Spleen (tissue), 13 donors: ENCODE measurements at places on chromosomes 1 and 21.

DNA sequence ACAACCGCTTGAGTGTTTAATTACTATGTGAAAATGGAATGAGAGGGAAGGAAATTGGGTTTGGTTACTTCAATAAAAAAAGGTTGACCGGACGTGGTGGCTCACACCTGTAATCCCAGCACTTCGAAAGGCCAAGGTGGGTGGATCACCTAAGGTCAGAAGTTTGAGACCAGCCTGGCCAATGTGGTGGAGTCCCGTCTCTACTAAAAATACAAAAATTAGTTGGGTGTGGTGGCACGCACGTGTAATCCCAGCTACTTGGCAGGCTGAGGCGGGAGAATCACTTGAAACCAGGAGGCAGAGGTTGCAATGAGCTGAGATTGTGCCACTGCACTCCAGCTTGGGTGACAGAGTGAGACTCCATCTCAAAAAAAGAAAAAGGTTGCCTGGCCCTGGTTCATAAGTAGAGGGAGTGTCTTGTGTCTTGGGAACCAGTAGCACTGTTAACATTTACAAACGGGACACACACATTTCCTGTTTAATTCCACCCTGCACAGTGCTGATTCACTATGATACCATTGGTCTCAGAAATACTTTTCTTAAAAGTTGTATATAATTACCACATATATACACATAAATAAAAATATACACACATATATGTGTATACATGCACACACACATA is 27.6 kb upstream of the CLDN14 start:
- H3K4me1 ChIP-seq, result peaks cover 5% of the 10 kb centered on the region
- no peak overlapping the region for H3K27ac ChIP-seq
- no peaks in the 10 kb centered on the region for H3K27me3 ChIP-seq

- no peaks in the 10 kb centered on the region for H3K27me3 ChIP-seq
- no peaks in the 10 kb centered on the region for H3K36me3 ChIP-seq
- H3K4me1 ChIP-seq, result peaks cover 7% of the 10 kb centered on the region
Observed at GRCh38 chr1:234866007-234866866, 256.3 kb upstream of the IRF2BP2 start.

- no peak overlapping the region for H3K4me3 ChIP-seq
- peak; percentile 75 for DNase-seq
- H3K4me1 ChIP-seq, result peaks cover 52% of the 10 kb centered on the region
- peaks cover 45% of the 10 kb centered on the region for H3K36me3 ChIP-seq
Observed at GRCh38 chr1:36351227-36351977, 28.0 kb upstream of the EVA1B start.

DNA sequence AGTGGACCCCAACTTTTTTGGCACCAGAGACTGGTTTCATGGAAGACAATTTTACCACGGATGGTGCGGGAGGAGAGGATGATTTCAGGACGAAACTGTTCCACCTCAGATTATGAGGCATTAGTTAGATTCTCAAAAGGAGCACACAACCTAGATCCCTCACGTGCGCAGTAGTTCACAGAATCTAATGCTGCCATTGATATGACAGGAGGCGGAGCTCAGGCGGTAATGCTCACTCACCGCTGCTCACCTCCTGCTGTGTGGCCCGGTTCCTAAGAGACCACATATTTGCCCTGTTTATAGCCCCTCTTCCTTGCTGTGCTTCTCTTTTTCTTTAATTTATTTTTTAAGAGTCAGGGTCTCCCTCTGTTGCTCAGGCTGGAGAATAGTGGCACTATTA is 4.6 kb downstream of the NTRK1 start:
- peaks cover 9% of the 10 kb centered on the region for H3K4me1 ChIP-seq
- H3K27me3 ChIP-seq, result peaks cover 23% of the 10 kb centered on the region
- H3K27ac ChIP-seq, result no peak overlapping the region
- H3K36me3 ChIP-seq, result no peaks in the 10 kb centered on the region
- DNase-seq, result no peak

GRCh38 chr1:223832637-223832943 is 13.2 kb downstream of the TP53BP2 start:
- H3K36me3 ChIP-seq, result no peaks in the 10 kb centered on the region
- peaks cover 64% of the 10 kb centered on the region for H3K4me1 ChIP-seq
- H3K27me3 ChIP-seq, result no peaks in the 10 kb centered on the region

- no peak overlapping the region for H3K4me3 ChIP-seq
- H3K4me1 ChIP-seq, result no peaks in the 10 kb centered on the region
- no peaks in the 10 kb centered on the region for H3K36me3 ChIP-seq
Observed at GRCh38 chr1:179831225-179831624, 46.4 kb downstream of the TOR1AIP2 start.

DNA sequence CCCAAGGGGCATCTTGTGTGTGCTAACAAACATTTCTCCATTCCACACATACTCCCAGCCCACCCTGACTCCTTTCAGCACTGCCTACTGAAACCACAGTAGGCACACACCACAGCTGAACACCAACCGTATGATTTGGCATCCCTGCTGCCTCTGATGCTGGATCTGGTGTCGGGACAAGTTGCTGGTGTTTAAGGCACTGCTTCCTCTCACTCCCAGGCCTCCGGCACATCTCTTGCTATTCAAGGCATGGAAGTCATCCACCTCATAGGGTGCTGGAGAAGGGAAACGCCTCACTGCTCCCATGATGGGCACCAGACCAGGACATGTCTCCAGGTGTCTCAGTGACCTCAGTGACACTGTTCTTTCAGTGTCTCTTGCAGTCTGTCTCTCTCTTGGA is 2.4 kb upstream of the ITLN2 start:
- no peaks in the 10 kb centered on the region for H3K27me3 ChIP-seq
- H3K36me3 ChIP-seq, result no peaks in the 10 kb centered on the region
- no peak overlapping the region for H3K27ac ChIP-seq
- DNase-seq, result no peak
- no peaks in the 10 kb centered on the region for H3K4me1 ChIP-seq

GRCh38 chr1:109356915-109357314 is 40.8 kb downstream of the SORT1 start:
- H3K36me3 ChIP-seq, result no peaks in the 10 kb centered on the region
- peaks cover 11% of the 10 kb centered on the region for H3K4me1 ChIP-seq
- H3K27ac ChIP-seq, result no peak overlapping the region
- H3K4me3 ChIP-seq, result no peak overlapping the region
- DNase-seq, result no peak
- H3K27me3 ChIP-seq, result no peaks in the 10 kb centered on the region

DNA sequence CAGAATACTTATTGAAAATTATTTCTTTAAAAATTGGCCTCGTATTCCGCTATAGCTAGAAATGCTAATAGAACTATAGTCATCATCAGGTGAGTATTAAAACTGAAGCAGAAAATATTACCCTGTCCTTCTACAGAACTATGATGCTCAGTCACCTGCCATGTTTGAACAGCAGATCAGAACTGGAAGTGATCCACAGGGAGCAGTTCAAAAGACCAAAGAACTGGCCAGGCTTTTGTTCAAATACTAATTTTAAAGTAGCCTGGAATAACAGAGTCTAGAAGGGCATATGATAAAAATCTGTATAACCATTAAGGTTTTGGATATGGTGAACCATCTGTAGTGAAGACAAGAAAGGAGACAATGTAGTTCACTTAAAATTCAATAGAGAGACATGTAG is 94.4 kb downstream of the GPR161 start:
- H3K4me1 ChIP-seq, result no peaks in the 10 kb centered on the region
- H3K27ac ChIP-seq, result no peak overlapping the region
- DNase-seq, result no peak
- H3K36me3 ChIP-seq, result no peaks in the 10 kb centered on the region
- no peaks in the 10 kb centered on the region for H3K27me3 ChIP-seq
- no peak overlapping the region for H3K4me3 ChIP-seq

GRCh38 chr1:6029351-6029750 is 16.3 kb upstream of the KCNAB2 start:
- no peak overlapping the region for H3K27ac ChIP-seq
- no peak for DNase-seq
- no peaks in the 10 kb centered on the region for H3K27me3 ChIP-seq
- no peak overlapping the region for H3K4me3 ChIP-seq

- H3K27me3 ChIP-seq, result no peaks in the 10 kb centered on the region
- H3K4me3 ChIP-seq, result no peak overlapping the region
Observed at GRCh38 chr1:201719812-201720521, 109.0 kb upstream of the IPO9 start.

DNA sequence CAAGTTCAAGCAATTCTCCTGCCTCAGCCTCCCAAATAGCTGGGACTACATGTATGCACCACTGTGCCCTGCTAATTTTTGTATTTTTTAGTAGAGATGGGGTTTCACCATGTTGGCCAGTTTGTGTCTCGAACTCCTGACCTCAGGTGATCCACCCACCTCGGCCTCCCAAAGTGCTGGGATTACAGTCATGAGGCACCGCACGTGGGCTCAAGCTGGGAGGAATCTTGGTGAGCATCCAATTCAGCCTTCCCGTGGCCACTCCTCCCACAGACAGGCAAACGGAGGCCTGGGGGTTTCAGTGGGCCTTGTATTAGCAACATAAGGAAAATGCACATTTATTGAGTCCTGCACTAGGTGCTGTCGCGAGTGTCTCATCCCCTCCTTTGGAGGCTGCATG is 24.5 kb upstream of the VWA5B1 start:
- no peak overlapping the region for H3K27ac ChIP-seq
- DNase-seq, result no peak
- H3K27me3 ChIP-seq, result peaks cover 22% of the 10 kb centered on the region
- H3K4me1 ChIP-seq, result no peaks in the 10 kb centered on the region
- no peaks in the 10 kb centered on the region for H3K36me3 ChIP-seq

GRCh38 chr21:46155514-46156377 is at the start of gene FTCD:
Gene FTCD (minus strand): TSS chr21:46155579. CDS start chr21:46155523, 56 bp downstream.
- no peak within 1 kb of the TSS for H3K27ac ChIP-seq
- no peak within 1 kb of the TSS for H3K4me3 ChIP-seq
- H3K4me1 ChIP-seq, result no peaks in the 10 kb centered on the region
- no peaks in the 10 kb centered on the region for H3K27me3 ChIP-seq
- no peaks in the 10 kb centered on the region for H3K36me3 ChIP-seq

GRCh38 chr1:56334047-56334446 is 245.3 kb downstream of the PLPP3 start:
- H3K27me3 ChIP-seq, result no peaks in the 10 kb centered on the region
- H3K27ac ChIP-seq, result no peak overlapping the region
- H3K36me3 ChIP-seq, result no peaks in the 10 kb centered on the region
- no peaks in the 10 kb centered on the region for H3K4me1 ChIP-seq
- no peak for DNase-seq

GRCh38 chr1:50968158-50968820 is 1.8 kb upstream of the CDKN2C start:
- H3K4me3 ChIP-seq, result peak overlapping the region; percentile 86
- H3K27ac ChIP-seq, result peak overlapping the region; percentile 98
- peak; percentile 96 for DNase-seq
- H3K36me3 ChIP-seq, result no peaks in the 10 kb centered on the region
- H3K4me1 ChIP-seq, result peaks cover 3% of the 10 kb centered on the region
- H3K27me3 ChIP-seq, result no peaks in the 10 kb centered on the region

DNA sequence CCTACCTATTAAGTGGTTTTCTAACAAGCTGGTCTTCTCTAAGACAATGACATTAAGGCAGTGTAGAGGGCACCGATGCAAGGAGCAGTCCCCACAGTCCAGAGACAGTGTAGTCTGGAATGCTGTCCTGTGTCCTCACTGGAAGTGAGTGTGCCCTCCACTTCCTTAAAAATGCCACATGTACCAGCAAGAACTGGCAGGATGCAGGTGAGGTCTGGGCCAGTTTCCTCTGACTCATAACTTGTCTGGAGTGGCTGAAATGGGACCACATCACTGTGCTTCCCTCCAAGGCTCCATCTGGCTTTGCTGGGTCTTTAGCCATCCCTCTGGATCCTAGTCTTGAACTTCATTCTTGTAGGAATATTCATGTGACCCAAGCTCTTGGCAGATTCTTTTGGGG is 170.5 kb upstream of the KIAA0040 start:
- H3K36me3 ChIP-seq, result no peaks in the 10 kb centered on the region
- no peak for DNase-seq
- no peaks in the 10 kb centered on the region for H3K27me3 ChIP-seq
- H3K4me1 ChIP-seq, result no peaks in the 10 kb centered on the region

- H3K27me3 ChIP-seq, result no peaks in the 10 kb centered on the region
- DNase-seq, result no peak
- no peaks in the 10 kb centered on the region for H3K4me1 ChIP-seq
- no peak overlapping the region for H3K27ac ChIP-seq
- H3K4me3 ChIP-seq, result no peak overlapping the region
Observed at GRCh38 chr1:246136477-246136876, 370.6 kb downstream of the SMYD3 start.

- H3K36me3 ChIP-seq, result no peaks in the 10 kb centered on the region
- no peak overlapping the region for H3K27ac ChIP-seq
- DNase-seq, result no peak
- no peaks in the 10 kb centered on the region for H3K4me1 ChIP-seq
Observed at GRCh38 chr1:22738522-22738921, 27.9 kb downstream of the EPHB2 start.

DNA sequence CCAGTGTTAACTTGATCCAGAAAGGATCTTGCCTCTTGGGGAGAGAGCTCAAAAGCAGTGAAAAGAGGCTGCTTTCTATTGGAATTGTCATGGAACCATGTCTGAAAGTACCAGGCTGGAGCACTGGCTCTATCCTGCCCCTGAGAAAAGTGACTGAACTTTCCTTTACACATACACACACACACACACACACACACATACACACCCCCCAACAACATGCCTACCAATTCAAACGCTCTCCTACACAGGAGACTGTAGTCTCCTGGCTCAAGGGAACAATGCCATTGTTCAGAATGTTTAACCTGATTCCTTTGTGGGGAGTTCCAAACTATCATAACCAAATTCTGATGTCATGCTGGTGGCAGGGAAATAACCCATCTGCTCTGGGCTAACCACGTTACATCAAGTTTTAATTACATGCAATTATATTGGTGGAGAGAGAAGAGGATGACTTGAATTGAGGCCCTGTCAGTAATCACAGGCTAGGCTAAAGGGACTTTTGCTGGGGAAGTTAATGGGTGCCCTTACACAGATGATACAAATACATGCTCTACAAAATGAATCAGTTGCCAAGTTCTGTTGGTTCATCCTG is 52.3 kb upstream of the DUSP10 start:
- H3K36me3 ChIP-seq, result no peaks in the 10 kb centered on the region
- DNase-seq, result no peak
- no peaks in the 10 kb centered on the region for H3K27me3 ChIP-seq
- H3K27ac ChIP-seq, result no peak overlapping the region

- H3K27ac ChIP-seq, result peak overlapping the region; percentile 55
- H3K4me1 ChIP-seq, result peaks cover 79% of the 10 kb centered on the region
- no peaks in the 10 kb centered on the region for H3K36me3 ChIP-seq
- H3K4me3 ChIP-seq, result no peak overlapping the region
- no peak for DNase-seq
Observed at GRCh38 chr1:113874012-113874879, 2.7 kb upstream of the PTPN22 start.

- H3K27me3 ChIP-seq, result no peaks in the 10 kb centered on the region
- DNase-seq, result no peak
- H3K36me3 ChIP-seq, result no peaks in the 10 kb centered on the region
- no peak overlapping the region for H3K27ac ChIP-seq
Observed at GRCh38 chr1:54826226-54826816, 25.2 kb upstream of the TTC22 start.

- no peak overlapping the region for H3K4me3 ChIP-seq
- no peak for DNase-seq
- no peaks in the 10 kb centered on the region for H3K36me3 ChIP-seq
- H3K4me1 ChIP-seq, result no peaks in the 10 kb centered on the region
Observed at GRCh38 chr1:86436041-86436440, 12.1 kb downstream of the CLCA2 start.

GRCh38 chr1:184840596-184840995 is 85.9 kb upstream of the EDEM3 start:
- no peak for DNase-seq
- H3K4me3 ChIP-seq, result no peak overlapping the region
- no peaks in the 10 kb centered on the region for H3K27me3 ChIP-seq
